ENCODE measurements at places on chromosomes 5 and 9.

- no peak for DNase-seq
Observed at GRCh38 chr5:169213479-169213878, 87.5 kb downstream of the SLIT3 start.

DNA sequence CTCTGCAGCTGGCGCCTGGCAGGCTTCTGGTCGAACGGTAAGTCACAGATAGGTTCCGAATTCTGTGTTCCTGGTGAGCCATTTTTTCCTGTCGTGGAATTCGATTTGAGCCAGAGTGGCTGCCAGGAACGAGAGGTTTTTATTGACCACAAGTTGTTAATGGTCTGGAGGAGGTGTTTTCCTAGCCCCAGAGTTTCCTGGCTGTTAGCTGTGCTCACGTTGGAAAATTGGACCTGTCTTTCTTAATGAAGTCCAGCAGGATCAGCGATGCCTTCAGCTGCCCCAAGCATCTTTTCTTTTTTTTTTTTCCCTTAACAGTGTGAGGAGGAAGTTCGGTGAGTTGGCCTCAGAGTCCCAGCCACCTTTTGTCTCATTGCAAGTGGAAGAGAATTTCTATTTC, 62.9 kb downstream of the COL5A1 start:
- DNase-seq: no peak

DNA sequence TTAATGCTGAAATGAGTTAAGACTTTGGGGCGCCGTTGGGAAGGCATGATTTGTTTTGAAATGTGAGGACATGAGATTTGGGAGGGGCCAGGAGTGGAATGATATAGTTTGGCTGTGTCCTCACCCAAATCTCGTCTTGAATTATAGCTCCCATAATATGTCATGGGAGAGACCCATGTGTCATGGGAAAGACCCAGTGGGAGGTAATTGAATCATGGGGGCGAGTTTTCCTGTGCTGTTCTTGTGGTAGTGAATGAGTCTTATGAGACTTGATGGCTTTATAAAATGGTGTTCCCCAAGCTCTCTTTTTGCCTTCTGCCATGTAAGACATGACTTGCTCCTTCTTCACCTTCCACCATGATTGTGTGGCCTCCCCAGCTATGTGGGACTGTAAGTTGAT, 5.1 kb downstream of the SLC25A48 start:
- DNase-seq: no peak

DNA sequence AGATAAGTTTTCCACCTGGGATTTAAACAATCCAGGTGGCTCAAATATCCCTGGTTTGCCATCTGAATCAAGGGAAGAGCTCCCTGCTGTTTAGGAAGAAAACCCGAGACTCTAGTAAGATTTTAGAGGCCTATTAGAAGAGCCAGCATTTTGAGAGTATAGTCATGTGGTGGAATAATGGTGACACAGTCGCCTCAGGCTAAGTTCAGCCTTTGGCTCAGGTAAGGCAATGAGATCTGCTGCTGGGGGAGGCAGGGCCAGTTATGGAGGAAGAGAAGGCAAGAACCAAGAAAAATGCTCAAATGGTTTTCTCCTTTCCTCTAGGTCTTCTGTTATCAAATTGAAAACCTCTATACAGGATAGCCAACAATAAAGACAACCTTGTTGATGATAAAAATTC, 16.2 kb downstream of the RAD1 start:
- DNase-seq: no peak

DNA sequence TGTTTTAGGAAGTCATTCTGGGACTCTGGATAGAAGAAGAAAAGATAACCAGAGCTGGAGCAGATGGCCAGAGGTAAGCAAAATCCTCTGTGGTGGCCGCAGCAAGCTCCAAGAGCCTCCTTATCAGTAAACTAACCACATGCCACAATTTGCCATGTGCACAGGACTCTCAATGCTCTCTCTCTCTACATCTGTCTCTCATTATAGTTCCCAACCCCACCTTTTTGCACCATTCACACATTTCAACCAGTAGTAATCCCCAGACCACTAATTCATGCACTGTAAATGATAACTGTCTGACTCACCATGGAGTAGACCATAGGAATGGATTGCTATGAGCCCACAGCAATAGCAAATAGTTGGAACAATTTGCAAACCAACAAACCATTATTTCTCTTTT, 526.1 kb downstream of the TLR4 start:
- no peak for DNase-seq

DNA sequence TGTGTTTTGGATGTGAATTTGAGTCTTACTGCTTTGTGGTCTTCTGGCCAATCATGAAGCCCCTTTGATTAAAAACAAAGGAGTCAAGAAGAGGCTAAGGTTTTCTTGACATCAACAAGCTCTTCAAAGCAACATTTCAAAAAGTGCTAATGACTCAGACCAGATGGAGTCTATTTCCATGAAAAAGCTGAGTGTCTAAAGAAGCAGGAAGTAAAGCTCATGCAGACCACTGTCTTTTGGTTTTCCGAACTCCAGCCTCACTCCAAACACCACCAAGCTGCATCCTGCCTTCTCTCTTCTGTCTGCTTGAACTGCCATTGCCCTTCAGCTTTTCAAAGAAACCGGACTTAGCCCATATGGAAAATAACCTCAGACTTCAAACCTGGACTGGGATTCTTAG, 115.2 kb downstream of the PRDM6 start:
- DNase-seq: no peak

- DNase-seq: no peak
Observed at GRCh38 chr5:150206779-150207115, 16.9 kb downstream of the SLC6A7 start.

DNA sequence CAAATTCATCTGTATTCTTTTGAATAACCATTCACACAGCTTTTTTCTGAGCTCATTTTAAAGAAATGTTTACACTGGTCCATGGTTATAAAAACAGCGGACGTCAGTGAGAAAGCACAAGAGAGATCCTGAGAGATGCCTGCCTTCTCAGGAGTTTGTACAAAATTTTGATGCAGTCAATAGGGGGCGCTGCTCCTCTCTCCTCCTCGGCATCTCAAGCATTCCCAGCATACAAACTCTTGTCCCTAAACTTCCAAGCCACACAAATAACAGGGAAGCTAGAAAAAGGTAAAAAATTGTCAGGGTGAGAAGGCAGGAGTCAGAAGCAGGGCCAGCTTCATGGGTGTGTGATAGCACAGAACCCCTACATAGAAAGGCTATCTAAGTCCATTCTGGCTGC, 11.2 kb upstream of the CCDC152 start:
- no peak for DNase-seq

GRCh38 chr9:134534661-134535080, 106.9 kb upstream of the COL5A1 start:
- DNase-seq: no peak

DNA sequence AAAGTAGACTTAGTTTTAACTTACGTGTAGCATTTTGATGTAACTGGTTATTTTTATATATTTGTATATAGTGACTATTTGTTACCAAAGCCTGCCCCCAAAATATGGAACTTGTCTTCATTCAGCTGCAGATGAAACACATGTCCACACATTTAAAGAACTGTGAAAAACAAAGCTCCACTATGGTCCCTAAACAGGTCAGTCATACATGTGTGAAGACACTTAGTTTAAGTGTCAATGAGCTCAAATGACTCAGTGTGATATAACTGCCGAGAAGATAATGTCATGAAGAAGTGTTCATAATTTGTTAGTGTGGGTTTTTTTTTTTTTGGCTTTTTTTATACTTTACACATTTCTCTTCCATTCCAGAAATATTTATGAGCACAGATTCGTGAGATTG, 28.2 kb downstream of the HAVCR1 start:
- DNase-seq: no peak

GRCh38 chr5:33781286-33781685, 110.5 kb downstream of the ADAMTS12 start:
- DNase-seq: no peak

- no peak for DNase-seq
Observed at GRCh38 chr5:172505845-172506244, 51.5 kb upstream of the SH3PXD2B start.

DNA sequence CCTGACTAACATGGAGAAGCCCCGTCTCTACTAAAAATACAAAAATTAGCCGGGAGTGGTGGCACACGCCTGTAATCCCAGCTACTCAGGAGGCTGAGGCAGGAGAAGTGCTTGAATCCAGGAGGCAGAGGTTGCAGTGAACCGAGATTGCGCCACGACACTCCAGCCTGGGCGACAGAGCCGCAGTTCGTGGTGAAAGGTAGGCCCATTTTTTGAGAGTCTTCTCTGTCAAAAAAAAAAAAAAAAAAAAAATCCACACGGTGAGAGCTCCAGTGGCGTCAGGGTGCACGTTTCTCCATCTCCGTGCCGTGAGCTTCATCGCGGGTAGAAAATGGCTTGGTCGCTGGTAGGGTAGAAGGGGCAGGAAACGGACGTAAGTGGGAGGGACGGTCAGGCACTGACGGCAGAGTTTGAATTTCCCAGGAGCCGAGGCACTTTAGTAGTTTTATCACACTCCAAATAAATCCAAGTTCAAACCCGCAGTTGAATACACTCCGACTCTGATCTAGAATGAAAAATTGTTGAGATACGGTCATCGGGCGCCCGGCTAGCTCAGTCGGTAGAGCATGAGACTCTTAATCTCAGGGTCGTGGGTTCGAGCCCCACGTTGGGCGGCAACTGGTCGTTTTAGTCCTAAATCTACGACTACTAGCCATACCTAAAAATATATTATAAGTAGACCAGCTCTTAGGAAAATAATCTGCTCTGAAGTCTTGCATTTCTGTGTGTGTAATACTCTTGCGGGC, 2.4 kb upstream of the TRIM7 start:
- DNase-seq: peak; percentile 49

DNA sequence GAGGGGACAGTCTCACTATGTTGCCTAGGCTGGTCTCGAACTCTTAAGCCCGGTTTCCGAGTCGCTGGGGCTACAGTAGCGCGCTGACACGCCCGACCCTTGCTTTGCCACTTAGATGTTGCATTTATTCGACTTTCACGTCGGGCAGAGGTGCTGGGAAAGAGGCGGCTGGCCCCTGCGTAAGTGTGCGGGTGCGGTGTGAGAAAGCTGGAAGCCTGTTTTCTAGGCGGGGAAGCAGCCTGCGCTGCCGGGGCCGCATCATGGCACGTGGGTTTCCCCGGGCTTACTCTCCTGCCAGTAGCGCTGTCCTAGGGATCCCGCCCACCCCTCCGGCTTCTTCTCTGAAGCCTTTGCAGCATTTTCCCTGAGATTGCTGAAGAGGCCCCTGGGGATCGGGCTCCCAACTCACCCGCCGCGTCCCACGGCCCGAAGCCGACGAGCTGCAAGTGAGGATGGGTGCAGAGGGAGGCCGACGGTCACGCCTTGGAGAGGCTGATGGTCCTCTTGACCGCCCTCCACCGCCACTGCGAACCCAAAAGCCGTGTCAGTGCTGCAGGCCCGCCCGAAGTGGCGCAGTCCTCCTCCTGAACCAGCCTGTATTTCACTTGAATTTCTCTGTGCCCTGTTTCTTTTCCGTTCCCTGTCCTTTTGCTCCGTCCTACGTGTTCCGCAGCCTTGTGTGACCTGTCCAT, 5.8 kb upstream of the TRIM41 start:
- peak; percentile 34 for DNase-seq

DNA sequence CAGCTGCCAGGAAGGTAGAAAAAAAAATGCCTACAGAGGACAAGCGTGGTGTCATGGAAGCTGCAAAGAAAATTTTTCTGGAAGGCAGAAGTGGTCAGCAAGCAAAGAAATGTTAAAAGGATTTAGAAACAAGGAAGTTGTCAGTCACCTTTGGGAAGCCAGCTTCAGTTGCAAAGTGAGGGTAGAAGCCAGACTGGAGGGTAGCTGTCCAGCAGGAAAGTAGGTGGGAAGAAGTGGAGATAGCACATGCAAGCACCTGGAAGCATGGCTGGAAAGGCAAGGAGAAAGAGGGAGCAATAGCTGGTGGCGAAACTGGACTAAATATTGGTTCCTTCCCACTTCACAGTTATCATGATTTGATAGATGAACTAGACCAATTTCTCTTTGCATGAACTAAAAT, 54.3 kb downstream of the ADRB2 start:
- DNase-seq: no peak

DNA sequence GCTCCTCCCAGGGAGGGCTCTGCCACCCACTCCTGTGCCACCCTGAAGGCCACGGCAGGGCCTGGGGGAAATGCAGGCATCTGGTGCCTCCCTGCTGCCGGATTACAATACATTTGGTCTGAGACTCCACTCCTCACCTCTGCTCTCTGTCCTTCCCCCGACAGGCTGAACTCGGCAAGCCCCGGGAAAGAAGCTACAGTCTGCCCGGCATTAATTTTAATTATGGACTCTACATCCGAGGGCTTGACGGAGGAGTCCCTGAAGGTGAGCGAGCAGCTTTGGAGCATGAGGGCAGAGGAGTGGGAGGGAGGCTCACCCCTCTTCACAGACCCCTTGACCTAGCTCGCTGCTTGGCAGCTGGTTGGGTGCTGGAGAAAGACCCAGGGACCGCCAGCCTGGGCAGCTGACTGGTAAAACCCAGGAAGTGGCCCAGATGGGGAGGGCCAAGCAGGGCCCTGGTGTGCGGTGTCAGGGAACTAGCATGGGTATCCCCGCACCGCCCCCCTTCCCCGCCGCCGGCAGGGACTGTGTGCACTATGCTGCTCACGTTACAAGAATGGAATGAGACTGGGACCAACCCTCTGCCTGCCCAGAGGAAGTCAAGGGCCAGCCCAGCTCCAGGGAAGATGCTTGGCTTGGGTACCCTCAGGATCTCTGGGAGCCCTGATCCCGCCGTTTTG, 83.7 kb upstream of the BARHL1 start:
- no peak for DNase-seq

DNA sequence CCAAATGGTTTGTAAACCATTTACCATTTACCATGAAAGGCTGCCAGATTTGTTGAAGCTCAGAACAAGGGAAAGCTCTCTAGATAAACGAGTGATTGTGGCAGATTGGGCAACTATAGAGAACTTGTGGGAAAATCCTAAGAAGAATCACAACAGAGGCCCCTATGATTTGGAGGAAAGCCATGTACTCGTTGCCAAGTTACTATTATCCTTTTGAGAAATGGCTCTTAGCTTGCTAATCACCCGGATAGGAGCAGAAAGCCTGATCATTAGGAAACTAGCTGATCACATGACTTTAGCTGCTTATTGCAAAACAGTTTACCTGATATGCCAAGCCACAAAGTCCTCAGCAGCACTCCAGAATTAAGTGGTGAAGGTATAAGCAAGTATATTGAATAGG, 23.5 kb upstream of the ATG10 start:
- no peak for DNase-seq

- no peak for DNase-seq
Observed at GRCh38 chr5:148740966-148741742, 85.3 kb upstream of the ADRB2 start.

- DNase-seq: no peak
Observed at GRCh38 chr5:159657298-159657697, 259.0 kb upstream of the ADRA1B start.

GRCh38 chr5:95620030-95620869, at the start of gene GPR150:
TSS of gene GPR150 (plus strand) at chr5:95620087. CDS start at chr5:95620276, 189 bp downstream.
- peak; percentile 55 for DNase-seq

GRCh38 chr5:1835431-1835830, 34.2 kb downstream of the NDUFS6 start:
- no peak for DNase-seq

Data from stimulated activated CD4-positive, alpha-beta T cell treated with anti-CD3 and anti-CD28 coated beads, Interleukin-15, amount 100 ng/mL, for 1 hour (primary cell).